Cerebellar nuclear complex (tissue), 1 donor: ENCODE measurements at places on chromosomes 5 and 9.

GRCh38 chr5:15020736-15021135 is 149.2 kb upstream of the ANKH start:
- DNase-seq = no peak

GRCh38 chr5:54754420-54754819 is 231.0 kb downstream of the ESM1 start:
- no peak for DNase-seq

DNA sequence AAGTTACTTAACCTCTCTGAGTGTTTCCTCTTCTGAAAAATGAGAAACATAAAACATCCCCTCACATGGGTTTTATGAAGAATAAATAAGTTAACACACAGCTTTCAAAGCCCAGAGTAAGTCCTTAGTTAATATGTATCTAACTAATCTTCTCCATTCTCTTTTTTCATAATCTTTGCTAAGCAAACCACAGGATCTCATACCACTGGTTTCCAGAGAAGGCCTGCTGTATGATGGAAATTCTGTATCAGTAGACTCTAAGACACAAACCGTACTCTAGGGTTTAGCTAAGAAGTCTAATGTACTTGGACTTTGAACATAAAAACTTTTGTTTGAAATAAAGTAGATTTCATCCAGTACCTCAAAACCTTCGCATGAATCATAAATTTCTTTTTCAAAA is 307.9 kb downstream of the SPOCK1 start:
- no peak for DNase-seq

GRCh38 chr9:4760122-4760521 is 19.1 kb upstream of the AK3 start:
- DNase-seq = no peak

DNA sequence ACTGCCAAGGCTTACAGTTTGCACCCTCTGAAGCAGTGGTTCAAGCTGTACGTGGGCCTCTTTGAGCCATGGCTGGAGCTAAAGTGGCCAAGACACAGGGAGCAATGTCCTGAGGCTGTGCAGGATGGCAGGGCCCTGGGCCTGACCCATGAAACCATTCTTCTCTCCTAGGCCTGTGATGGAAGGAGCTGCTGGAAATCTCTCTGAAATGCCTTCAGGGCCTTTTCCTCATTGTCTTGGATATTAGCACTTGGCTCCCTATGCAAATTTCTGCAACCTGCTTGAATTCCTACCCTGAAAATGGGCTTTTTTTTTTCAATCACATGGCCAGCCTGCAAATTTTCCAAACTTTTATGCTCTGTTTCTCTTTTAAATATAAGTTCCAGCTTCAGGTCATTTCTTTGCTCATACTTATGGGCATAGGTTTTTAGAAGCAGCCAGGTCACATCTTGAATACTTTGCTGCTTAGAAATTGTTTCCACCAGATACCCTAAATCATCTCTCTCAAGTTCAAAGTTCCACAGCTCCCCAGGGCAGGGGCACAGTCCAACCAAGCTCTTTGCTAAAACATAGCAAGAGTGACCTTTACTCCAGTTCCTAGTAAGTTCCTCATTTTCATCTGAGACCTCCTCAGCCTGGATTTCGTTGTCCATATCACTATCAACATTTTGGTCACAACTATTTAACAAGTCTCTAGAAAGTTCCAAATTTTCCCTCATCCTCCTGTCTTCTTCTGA is 138.3 kb downstream of the OSTF1 start:
- no peak for DNase-seq

DNA sequence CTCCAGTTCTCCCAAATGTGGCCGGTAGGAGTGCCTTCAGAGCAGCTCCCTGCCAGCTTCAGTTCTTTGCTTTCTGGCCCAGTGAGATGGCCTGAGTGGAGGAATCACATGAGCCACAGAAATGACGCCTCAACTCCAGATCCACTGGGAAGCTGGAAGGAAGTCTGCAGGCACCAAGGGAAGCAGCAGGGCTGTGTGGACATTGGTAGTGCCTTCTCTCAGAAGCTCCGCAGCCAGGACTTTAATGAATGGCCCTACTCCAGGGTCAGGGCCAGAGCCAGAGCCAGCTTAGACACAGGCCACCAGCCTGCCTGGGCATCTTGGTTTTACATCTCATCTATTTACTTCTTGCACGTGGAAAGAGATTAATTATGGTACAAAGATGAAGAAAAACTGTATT is 12.0 kb upstream of the PSMB7 start:
- no peak for DNase-seq
